ENCODE measurements at places on chromosomes 12 and 14.

DNA sequence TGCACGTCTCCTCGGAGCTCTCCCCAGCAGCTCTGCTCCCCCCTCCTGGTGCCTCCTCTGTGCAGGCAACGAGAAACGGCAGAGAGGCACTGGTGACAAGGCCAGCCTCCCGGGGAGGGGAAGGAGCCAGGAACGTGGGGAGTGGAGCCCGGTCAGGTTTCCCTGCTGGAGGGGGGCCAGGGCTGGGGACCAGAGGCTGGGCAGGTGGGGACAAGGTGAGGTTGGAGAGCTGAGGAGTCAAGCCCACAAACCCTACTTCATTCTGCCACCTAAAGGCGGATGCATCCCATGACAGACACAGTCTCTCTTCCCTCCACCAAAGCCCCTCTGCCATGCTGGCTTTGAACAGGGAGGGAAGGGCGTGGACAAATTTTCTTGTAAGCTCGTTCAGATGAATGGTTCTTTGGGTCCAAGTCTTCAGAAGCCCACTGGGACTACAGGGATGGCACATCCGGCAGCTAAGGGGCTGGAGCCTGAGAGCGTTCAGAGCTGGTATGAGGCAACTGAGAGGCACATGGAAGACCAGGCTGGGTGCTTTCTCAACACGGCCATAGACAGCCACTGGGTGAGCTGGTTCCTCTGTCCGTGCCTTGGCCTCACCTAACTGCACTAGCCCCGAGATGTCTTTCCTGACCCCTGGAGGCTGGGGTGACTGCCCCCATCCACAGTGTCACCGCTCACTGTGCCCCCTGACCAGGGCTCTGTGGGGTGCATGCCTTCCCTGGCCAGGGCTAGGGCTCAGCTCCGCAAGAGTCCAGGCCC is 105.9 kb downstream of the RBM19 start:
- DNase-seq = no peak

DNA sequence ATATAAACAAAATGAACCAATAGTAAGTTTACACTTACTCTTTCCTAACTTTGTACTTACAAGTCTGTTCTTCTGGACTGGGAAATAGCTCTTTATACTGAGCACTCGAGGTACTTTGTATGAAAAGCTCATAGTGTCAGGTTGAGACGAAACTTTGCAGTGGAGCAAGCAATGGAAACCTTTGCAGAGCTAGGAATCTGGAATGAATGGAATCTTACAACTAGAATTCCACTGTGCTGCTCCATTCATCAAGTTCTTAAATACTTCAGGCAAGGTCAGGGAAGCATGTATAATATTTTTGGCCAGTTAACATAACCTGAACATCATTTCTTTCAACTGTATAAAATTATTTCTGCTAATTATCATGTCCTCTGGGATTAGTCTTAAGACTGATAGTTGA is 1327.5 kb upstream of the FLRT2 start:
- DNase-seq = no peak

DNA sequence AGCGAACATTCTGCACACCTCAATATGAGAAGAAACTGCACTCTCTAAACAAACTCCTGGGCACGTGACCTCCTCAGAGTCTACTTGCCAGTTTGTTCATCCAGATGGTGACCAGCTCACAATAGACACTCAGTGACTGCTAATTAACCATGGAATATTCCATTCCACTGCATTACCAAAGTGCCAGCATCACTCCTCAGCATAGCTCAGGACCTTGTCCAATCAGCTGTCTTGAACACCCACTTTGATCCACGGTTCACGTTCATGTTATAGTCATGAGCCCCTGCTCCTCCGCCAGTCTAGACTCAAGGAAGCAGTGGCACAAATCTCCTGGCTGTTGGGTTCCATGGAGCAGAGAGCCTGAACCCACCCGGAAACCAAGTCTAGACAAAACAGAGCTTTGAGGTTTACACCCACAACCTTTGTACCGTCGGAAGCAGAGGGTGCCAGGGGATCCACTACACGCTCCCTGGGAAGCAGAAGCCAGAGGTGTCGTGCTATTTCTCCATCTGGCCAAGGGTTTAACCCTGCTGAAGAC is 285.3 kb downstream of the ZFP36L1 start:
- DNase-seq = no peak

DNA sequence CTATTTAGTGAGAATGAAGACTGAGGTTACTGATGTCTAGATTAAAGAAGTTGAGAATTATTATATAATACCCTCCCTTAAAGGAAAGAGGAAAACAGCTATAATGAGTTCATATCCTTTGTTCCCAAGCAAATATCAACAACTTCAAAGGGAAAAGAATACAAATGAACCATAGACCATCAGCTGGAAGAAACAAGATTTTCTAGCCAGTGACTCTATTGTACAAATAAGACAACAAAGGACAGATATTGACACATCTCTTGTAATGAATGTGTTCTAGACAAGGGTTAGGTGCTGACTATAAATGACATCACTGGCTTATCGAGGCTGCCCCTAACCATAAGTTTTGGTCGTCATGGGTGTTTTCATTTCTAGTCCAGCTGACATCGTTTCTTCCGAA is 48.2 kb downstream of the SLC38A4 start:
- no peak for DNase-seq

- peak; percentile 62 for DNase-seq
These were observed 873.6 kb downstream of the C12orf50 start for GRCh38 chr12:87155621-87156020.

- DNase-seq = peak; percentile 90
These were observed 5.1 kb downstream of the C12orf56 start for GRCh38 chr12:64385468-64385867.

GRCh38 chr12:85741046-85741445 is 95.2 kb downstream of the RASSF9 start:
- no peak for DNase-seq

- DNase-seq = no peak
These were observed 19.8 kb downstream of the PTPRB start for GRCh38 chr12:70617450-70617849.
